ENCODE measurements at places on chromosomes 13 and 19.
A peak's percentile ranks its signal among the peaks of the same experiment; 100 is the strongest.

GRCh38 chr13:105278943-105279381, 1256.5 kb downstream of the EFNB2 start:
- DNase-seq: no peak

GRCh38 chr13:86838411-86839120, 832.6 kb upstream of the SLITRK5 start:
- DNase-seq: no peak

- no peak for DNase-seq
Observed at GRCh38 chr13:100349594-100349993, 239.0 kb downstream of the GGACT start.

- DNase-seq: no peak
Observed at GRCh38 chr13:37775871-37776270, 93.7 kb downstream of the TRPC4 start.

- DNase-seq: no peak
Observed at GRCh38 chr13:35648201-35648600, 171.7 kb upstream of the MAB21L1 start.

GRCh38 chr13:71806886-71807285, 60.1 kb downstream of the DACH1 start:
- no peak for DNase-seq

- no peak for DNase-seq
Observed at GRCh38 chr19:2691951-2692350, 10.5 kb downstream of the GNG7 start.

GRCh38 chr19:35272122-35272719, 3.5 kb downstream of the USF2 start:
- no peak for DNase-seq

- DNase-seq: no peak
Observed at GRCh38 chr13:31747291-31747690, 8.0 kb downstream of the RXFP2 start.

DNA sequence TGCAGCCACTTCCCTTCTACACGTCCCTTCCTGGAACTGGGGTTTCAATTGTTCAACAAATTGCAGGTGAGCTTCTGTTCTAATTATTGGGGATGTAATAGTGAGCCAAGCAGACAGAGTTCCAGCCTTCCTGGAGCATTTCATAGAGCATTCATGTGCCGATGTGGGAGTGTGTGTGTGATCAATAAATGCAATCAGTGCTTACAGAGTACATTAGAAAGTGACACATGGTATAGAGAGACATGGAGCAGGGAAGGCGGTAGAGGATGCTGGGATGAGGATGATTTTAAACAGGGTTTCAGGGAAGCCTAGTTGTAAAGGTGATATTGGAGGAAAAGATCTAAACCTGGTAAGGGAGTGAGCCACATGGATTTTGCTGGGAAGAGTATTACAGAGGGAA, 21.7 kb upstream of the PCDH8 start:
- no peak for DNase-seq

DNA sequence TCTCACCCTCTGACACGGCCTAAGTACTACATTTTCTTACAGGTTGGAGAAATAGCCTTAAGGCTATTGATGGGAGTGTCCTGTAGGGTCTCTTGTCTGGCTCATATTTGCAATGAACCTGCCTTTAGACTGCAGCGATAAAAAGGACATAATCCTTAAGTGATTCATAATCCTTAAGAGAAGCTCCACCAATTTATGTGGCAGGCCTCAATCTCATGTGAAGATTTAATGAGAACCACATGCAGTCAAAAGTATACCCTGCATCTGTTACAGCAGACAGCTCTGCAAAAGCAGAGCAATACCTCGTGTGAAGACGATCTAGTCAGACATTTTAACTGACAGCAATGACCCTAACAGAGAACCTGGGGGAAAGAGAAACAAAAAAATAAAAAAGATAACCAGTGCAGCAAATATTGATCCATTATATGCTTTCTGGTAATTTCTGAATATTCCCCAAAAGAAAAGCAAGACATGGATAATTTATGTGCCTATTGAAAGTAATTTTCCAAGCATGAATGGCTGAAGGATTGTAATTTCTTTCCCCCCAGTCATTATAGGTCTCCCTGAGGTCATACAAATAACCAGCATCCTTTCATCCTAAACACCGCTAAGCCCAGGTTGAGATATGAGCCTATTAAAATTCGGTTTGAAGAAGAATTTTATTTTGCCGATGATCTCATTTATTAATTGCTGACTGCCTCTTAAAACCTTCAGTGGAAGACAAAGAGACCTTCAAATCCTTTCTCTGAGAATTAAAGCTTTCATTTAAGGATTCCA, 321.8 kb upstream of the NBEA start:
- no peak for DNase-seq

DNA sequence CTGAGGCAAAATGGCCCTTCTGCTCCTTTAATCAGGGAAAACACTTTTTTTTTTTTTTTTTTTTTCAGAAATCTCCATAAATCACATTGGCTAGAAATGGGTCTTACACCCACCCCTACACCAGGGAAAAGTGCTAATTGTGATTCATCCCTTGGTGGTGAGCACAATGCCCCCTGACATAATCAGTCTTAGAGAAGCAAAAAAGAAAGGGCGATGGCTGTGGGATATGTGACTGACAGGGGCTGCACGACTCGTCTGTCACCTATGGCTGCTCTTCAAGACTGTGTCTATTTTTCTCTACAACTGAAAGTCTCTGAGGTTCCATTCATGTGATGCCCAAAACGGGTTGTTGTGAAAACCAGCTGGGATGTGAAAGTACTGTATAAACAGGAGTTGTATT, 3.6 kb upstream of the GPC6 start:
- no peak for DNase-seq

- DNase-seq: peak; percentile 67
Observed at GRCh38 chr19:48445606-48446481, at the start of gene GRWD1. TSS of gene GRWD1 (plus strand) at chr19:48445983. CDS start at chr19:48446006, 23 bp downstream.

DNA sequence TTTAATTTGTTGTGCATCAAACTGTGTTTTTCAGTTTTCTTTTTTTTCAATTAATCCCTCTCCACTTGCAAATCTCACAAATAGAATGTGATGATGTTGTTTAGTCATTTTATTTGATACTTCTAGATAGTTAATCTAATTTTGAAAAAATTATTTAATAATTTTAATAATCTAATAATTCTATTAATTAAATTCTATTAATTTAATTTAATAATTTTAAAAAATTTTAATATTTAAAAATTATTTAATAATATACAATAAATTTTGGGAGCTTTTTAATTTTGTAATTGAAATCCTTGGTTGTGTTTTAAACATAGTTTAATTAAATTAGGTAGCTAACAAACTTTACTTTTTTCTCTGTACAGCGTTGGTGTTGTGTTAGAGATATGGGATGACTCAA, 393.8 kb downstream of the OLFM4 start:
- no peak for DNase-seq

DNA sequence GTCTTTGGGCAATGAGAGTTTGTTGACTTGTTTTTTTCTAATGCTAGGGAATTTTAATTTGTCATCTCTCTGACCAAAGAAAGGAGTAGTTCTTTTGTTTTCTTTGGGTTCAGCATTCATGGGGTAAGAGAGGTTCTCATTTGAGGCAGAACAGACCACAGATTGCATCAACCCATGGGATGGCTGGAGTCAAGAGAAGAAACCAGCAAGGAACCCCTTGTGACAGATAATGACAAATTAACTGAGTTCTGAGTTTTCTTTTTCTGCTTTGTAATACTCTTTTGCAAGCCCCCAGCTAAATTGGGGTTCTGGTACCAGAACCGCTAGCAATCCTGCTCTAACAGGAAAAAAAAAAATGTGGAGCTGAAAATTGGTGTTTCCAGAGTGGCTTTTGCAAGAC, 864.1 kb downstream of the DIAPH3 start:
- DNase-seq: no peak

- DNase-seq: no peak
Observed at GRCh38 chr19:43488179-43488578, 16.4 kb downstream of the PHLDB3 start.

DNA sequence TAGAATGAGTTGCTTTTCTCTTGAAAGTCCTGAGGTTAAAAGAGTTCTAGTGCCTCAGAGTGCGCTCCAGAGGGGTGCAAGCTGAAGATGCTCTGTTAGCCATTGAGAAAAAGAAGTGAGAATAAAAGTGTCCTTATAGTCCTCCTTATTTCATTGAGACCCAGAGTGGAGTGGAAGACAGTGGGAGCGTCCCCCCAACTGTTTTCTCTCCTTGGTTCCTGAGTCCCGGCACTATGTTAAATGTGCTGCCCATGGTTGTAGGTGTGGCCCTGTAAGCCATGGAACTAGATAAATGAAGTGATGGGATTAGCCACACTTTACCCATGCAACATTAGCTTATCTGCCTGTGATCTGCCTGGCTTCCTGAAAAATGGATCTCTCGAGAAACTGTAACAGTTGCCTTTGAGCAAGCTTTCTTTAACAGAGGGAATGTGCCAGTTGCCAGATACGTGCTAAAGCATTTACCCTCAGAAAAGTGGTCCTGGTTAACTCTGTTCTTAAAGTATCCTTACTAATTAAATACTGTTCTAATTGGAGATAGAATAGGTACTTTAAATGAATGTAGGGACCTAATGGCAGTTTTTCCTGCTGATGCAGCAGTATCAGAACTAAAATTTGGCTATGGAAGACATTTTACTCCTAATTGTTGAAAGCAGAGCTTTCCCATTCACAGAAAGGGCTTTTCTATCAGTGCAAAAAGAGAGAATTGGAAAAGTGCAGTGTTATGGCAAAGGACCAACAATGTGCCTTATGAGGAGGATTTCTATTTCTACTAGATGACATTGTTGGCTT, 21.4 kb upstream of the PSG9 start:
- DNase-seq: no peak

GRCh38 chr13:67107979-67108378, 122.2 kb downstream of the PCDH9 start:
- no peak for DNase-seq

DNA sequence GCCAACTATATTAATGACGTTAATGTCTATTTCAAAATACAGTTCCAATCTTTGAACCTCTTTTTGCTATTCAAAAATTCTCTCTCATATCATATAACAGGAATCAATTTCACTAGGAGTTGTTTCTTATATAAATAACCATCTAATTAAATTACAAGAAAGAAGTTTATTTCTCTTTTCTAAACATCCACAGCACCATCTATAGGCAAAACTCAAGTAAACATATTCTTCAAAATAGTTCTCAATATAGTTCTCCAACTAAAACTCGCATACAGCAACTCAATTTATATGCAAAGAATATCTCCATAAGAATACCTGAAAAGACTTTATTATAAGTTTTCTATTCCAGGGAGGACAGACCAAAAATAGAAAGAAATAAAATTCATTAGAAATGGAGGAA, 65.6 kb downstream of the RBM26 start:
- DNase-seq: no peak

DNA sequence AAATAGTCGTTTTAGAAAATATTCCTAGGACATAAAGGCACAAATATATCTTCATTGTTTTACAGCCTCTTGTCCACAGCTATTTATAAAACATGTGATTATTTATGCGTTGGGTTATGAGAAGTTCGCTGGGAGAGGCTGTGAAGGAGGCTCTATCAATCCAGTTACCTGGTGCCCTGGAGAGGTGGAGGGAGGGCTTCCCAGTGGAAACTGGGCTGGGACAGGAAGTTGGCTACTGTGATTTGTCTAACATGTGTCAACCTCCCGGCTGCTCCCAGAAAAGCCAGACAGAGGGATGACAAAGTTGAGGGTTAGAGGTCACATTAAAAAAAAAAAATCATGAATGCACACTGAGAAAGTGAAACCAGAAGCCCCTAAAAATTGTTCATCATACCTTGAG, 346.5 kb downstream of the ZNF536 start:
- DNase-seq: no peak

GRCh38 chr19:19568802-19569756, 31.0 kb downstream of the CILP2 start:
- no peak for DNase-seq

- DNase-seq: no peak
Observed at GRCh38 chr13:48489666-48490065, 43.2 kb downstream of the RCBTB2 start.

DNA sequence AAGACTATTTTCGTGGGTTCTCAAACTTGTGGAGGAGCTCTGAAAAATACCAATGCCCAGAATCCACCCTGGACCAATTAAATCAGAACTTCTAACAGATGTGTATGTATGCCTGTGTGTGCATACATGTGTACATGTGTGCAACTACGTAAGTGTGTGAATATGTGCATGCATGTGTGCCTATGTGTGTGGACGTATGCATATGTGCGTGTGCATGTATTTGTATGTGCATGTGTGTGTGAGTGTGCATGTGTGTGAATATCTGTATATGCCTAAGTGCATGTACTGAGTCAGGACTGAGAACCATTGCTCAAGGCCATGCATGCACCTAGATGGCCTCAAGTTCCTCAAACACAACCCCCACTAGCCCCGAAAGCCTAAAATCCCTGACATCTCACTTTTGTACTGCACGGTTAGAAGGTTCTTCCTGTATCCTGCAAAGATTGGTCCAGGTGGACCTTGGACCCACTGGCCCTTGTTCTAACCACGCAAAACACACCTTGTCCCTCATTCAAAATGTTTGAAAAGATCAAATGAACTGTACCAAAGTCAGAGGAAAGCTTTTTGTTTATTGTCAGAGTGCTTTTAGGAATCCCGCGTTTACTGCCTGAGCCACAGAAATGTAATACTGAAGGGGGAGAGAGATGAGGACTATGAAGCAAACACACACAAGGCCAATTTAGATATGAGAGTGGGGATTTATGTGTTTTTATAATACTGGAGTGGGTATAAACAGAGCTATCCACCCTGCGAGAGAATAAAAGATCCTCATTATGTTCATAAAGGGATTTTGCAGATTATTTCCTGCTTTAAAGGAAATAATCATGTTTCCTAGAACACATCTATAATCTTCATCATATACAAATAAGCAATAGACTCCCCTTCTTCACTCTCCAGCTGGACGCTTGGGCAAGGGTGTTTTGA, 39.1 kb downstream of the LATS2 start:
- DNase-seq: no peak

DNA sequence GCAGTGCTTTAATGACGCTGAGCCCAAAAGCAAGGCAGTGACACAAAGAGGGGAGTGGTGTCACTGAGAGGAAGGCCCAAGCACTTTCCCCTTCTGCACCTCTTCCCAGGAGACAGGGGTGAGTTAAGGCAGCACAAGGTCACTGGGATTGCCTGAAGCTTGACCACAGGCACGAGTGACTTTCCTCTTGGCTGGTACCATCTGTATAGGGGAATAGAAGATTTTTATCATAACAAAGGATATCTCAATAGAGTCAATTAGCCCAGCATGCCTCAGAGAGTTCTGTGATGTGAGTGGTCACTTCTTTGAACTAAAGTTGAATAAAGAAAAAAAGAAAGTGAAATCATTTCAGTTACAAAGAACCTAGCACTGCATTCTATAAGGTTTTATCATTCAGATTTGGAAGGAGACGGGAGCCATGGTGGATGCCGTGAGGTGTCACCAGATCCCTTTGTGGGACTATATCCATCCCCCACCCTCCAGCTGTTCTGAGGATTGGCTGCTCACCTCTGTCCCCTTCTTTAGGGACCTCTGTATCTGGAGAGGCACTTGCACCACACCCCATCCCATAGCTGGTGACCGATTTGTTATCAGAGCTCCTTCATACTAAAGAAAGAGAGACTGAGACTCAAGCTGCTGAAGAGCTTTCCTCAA, 291.2 kb downstream of the DCT start:
- DNase-seq: no peak

All from stimulated activated CD8-positive, alpha-beta memory T cell treated with anti-CD3 and anti-CD28 coated beads, Interleukin-4, amount 100 ng/mL, for 1 hour (primary cell).